ENCODE measurements at places on chromosomes 2 and 18.
A peak's percentile ranks its signal among the peaks of the same experiment; 100 is the strongest.

GRCh38 chr2:159144776-159145614 lies 141.5 kb downstream of the WDSUB1 start:
- no peak for DNase-seq

DNA sequence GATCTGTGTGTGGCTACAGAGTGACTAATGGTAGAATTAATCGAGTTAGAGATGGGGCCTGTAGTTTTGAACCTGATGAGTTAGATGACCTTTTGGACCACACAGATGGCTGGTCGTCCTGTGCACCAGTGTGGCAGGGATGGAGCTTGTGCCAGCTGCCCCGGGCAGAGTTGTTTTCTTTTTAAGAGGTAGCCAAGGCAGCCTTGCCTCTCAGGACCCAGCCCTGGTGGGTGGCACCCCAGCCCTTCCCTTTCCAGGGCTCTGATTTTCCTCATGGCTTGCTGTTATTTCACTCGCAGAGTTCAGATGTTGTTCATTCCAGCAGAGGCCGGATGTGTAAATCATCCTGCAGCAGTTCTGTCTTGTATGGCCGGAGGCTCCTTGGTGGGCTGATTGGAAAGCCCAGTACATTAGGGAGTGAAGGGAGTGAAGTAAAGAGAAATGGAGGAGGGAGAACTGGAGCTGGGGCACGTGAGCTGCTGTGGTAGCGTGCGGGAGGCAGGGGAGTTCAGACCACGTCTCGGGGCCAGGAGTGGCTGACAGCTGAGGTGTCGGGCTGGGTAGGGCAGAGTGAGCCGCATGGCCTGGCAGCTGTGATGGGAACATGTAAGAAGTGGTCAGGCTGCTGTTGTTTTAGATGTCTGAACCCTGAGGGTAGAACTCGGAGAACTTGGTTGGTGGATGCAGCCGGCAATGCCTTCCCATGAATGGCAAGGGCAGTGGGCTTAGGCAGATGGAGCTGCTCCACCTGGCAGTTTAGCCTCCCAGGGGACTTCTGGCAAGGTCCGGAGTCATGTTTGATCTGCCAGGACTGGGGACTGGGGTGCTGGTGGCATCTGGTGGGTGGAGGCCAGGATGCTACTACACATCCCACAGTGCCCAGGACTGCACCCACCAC lies 28.8 kb downstream of the ASAP2 start:
- no peak for DNase-seq

DNA sequence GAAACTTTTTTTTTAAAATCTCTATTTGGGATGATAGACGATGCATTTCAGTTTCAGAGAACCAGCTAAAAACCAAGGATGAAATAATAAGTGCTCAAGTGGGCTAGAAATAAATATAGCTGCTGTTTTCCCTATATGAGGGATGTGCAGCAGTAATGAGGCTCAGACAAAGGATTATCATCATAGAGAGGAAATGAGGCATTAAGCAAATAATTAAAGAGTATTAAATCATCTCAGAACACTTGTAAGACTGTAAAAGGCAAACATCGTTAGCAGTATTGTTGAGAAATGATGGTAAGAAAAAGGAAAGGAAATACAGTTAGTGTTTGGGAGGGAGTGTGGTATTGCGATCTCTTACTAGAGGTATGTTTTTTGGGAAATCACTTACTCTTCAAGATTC lies 233.5 kb downstream of the TGIF1 start:
- DNase-seq = no peak

DNA sequence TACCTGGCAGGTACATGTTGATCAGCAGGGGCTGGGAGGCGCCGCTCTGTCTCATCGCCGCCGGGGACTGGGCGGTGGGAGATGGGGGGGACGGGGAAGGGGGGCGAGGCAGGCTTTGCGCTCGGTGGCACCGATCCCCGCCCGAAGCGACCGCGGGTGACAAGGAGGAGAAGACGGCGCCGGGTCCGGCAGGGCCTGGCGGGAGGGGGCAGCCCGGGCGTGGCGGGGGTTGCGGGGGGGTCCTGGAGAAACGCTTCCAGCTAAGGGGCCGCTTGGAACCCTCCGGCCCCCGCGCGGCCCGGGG lies at the start of gene FEV:
FEV (minus strand) TSS at position 164 of the 304 bp plus-strand sequence; CDS start at position 55, 109 bp downstream.
- no peak for DNase-seq

DNA sequence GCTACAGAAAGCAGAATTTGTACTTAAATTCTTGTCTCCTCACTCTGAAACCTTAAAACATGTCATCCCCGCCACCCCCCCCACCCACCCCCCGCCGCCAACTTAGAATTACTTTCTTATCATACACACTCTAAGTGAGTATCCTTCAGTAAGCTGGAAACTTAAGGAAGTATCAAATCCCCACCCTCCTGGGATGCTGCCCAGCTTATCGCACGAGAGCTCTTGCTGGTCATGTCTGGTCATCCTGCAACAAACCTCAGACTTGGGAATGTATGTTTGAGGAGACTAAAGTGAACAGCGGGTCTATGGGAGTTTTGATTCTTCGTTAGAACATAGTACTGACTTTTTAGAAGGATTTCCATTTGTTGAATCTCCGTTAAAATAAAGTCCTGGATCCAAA lies 203.3 kb downstream of the PTGR3 start:
- DNase-seq = no peak

- DNase-seq = no peak
Measured at GRCh38 chr2:190093793-190094192, 31.3 kb upstream of the MSTN start.

- DNase-seq = no peak
Measured at GRCh38 chr2:68083346-68083745, 20.5 kb upstream of the C1D start.

- DNase-seq = no peak
Measured at GRCh38 chr2:127820080-127820668, 9.2 kb upstream of the WDR33 start.

GRCh38 chr2:134973241-134974138 lies 54.9 kb downstream of the CCNT2 start:
- no peak for DNase-seq

DNA sequence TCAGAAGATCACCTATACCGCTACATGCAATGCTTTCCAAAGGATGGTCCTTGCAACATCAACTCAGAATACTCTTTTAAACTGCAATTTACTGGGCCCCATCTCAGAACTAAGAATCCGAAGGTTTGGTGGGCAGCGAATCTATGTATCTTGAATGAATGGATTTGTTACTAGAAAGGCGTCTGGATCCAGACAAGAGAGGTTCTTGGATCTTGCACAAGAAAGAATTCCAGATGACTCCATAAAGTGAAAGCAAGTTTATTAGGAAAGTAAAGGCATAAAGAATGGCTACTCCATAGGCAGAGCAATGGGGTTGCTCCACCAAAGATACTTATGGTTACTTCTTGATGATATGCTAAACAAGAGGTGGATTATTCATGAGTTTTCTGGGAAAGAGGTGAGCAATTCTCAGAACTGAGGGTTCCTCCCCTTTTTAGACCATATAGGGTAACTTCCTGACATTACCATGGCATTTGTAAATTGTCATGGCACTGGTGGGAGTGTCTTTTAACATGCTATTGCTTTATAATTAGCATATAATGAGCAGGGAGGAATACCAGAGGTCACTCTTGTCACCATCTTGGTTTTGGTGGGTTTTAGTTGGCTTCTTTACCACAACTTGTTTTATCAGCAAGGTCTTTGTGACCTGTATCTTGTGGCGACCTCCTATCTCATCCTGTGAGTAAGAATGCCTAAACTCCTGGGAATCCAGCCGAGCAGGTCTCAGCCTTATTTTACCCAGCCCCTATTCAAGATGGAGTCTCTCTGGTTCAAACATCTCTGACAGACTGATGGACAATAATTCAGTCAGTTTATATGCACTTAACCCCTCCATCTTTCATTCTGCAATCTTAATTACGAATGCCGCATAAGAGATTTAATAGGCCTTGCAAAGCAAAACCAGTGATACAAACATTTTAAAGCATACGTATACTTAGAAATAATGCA lies 7.5 kb upstream of the RMDN2 start:
- DNase-seq = no peak

DNA sequence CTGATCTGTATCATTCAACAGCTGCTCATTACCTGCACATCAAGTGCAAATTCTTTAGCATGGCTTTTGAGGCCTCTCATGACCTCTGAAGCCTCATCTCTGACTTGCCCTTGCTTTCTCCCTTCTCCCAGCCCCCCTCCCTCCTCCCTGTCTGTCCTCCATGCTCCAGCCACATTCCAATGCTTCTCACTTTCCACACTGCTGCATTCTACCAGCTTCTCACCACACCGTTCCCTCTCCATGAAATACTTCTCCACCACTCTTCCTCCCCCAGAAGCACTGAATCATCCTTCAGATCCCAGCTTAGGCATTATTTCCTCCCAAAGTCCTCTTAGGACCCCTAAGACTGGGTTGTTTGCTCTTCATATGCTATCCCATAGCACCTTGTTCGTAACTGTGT lies 26.9 kb downstream of the GCG start:
- DNase-seq = no peak

DNA sequence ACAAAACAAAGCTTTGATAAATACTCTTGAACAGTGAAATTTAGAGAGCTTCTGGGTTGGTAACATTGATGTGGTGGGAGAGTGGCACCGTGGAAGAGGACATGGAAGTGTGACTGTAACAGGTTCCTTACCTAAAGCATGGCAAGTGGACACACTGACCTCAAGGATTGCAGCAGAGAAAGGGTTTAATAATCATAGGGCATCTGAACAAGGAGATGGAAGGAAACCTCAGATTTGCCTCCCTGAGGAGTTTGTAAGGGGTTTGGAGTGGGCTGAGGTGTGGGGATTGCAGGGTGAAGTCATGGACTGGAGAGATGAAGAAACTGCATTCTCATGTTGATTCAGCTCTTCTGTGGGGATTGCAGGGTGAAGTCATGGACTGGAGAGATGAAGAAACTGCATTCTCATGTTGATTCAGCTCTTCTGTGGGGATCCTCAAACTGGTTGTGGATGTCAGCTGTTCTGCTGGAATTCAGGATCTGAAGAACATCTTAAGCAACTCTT lies 83.8 kb upstream of the TLK1 start:
- DNase-seq = no peak

DNA sequence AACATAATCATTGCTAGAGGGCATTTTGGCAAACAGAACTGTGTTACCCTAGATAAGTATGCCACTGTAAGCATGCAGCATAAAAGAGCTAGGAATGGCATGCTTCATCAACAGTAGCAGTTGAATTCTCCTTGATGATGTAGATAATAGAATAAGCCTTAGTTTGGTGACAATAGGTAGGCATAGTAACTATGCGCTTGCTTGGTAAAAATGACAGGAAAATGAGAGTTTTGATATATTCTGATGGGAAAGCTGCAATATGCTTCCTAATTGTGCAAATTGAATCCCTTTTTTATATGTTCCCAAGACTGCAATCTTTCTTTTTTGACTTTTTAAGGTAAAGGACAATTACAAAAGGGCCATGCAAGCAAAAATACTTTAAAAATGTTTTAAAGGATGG lies 930.9 kb upstream of the FAM98A start:
- DNase-seq = no peak

DNA sequence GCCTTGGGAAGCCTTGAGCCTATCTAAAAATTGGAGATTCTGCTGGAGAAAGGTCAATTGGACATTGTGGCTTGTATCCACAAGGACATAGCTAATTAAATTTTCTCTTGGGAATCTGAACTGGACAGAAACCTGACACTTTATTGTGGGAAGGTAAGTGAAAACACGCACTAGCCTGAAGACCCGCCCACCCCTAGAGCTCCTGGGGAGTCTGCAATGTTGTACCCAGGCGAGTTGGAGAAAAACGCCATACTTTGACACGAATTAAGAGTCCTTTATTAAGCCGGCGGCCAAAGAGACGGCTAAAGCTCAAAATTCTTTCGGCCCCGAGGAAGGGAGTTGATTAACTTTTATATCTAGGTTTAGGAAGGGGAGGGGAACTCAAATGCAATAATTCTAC lies 1.2 kb upstream of the ZNF892 start:
- DNase-seq = no peak

- DNase-seq = no peak
Measured at GRCh38 chr2:190809876-190810525, 70.6 kb upstream of the GLS start.

GRCh38 chr2:86621280-86621943 lies 2.3 kb downstream of the RNF103 start:
- DNase-seq = no peak

DNA sequence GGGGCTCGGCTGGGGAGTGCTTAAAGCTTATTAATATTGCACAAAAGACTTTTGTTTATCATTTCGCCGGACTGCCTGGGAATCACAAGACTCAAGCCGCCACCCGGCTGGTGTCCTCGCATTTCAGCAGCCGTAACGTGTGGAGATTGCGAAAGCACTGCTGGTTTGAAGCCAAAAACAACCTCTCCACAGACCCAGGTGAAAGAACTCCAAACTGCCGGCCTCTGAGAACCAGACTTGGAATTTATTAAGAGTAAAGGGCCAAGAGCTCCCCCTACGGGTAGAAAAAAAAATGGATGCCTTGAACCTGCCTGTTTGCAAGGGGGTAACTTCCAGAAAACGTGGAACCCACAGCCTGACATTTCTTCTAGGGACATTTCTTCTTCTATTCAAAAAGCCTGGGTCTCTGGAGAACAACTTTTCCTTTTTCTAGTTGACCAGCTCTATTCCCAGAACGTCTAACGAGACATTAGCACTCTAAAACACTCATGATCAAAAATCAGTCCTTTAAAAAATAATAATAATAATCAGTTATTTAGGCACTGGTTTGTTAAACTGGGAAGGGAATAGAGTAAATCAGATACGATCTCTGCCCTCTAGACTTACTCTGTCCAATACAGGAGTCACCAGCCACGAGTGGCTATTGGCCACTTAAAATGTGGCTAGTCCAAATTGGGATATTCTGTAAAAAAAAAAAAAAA lies 216.3 kb downstream of the C1D start:
- peak; percentile 92 for DNase-seq
